ENCODE measurements at places on chromosomes 4 and X. TPM values are rescaled to one million over a fixed set of nuclear protein-coding genes. Genes with fewer than 3 reads are reported as not detected.

DNA sequence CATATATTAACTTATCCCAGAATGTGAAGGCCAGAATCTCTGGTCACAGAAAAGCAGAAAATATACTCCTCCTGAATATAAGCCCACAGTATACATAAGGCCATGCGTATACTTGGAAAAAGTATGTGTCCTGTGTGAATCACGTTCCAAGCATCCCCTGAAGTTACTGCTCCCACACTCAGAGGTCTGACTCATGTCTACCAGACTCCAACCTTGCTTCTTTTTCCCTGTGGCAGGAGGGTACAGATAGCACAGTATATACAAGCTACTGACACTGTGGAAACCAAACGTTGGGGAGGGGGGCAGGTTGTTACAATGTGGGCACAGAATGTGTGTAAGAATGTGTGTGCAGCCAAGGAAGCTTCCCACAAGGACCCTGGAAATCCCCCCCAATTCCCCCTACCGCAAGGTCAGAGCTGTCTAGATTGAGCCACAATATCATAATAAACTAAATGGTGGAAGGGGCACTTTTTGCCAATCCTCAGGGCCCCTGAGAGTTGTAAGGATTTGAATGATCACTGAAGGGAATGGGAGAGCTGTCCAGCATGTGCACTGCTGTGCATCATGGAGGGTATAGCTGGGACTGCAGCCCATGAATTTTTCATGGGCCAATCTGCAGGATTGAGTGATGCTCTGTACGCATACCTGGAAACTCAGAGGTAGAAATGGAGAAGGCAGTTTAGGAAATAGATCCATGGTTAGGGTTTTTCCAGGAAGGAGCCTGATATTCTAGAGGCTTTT lies 7.4 kb upstream of the RELL1 start:
- H3K4me1 ChIP-seq: peaks cover 10% of the 10 kb centered on the region
- peak; percentile 64 for DNase-seq
- peak overlapping the region; percentile 59 for H3K27ac ChIP-seq
- H3K36me3 ChIP-seq: no peaks in the 10 kb centered on the region

DNA sequence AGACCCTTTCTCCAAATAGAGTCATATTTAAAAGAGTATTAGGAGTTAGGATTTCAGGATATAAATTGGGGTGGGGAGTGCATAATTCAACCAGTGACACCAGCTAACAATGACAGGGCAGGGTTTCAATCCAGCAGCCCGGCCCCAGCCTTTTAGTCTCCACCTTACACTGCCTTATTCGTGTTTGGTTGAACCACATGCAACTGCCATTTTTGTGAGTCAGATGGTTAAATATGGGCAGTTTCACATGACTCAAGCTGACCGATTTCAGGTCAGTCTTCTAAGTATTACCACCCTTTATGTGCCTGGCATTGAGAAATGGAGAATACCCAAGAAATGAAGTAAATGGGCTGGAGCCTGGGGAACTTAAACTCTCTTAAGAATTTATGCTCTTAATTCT lies 102.8 kb downstream of the STOX2 start:
- H3K27me3 ChIP-seq: no peaks in the 10 kb centered on the region
- no peak overlapping the region for H3K4me3 ChIP-seq
- H3K4me1 ChIP-seq: no peaks in the 10 kb centered on the region
- no peak overlapping the region for H3K27ac ChIP-seq
- DNase-seq: no peak
- no peaks in the 10 kb centered on the region for H3K36me3 ChIP-seq

The KDR gene
- total RNA-seq: not detected

The CSN1S1 gene
- total RNA-seq: not detected
